HT-29 (cell line): ENCODE measurements at places on chromosomes 12 and 14. TPM values are rescaled to one million over a fixed set of nuclear protein-coding genes. Genes with fewer than 3 reads are reported as not detected.

Gene ZC3H10
- total RNA-seq = 3.9 and 4.1 TPM in 2 replicates

Gene ADSS1
- total RNA-seq = 2.1 and 8.3 TPM in 2 replicates

Gene CMTM5
- total RNA-seq = not detected in 2 replicates

Gene PLA2G1B
- total RNA-seq = not detected in 2 replicates

Gene ARMH4
- total RNA-seq = not detected in 2 replicates

Gene DHRS2
- total RNA-seq = 14.0 and 14.7 TPM in 2 replicates

Gene LRRC10
- total RNA-seq = not detected in 2 replicates
